ENCODE measurements at places on chromosomes 5 and 9.

- DNase-seq: no peak
Observed at GRCh38 chr9:15469862-15470261, 40.9 kb downstream of the PSIP1 start.

DNA sequence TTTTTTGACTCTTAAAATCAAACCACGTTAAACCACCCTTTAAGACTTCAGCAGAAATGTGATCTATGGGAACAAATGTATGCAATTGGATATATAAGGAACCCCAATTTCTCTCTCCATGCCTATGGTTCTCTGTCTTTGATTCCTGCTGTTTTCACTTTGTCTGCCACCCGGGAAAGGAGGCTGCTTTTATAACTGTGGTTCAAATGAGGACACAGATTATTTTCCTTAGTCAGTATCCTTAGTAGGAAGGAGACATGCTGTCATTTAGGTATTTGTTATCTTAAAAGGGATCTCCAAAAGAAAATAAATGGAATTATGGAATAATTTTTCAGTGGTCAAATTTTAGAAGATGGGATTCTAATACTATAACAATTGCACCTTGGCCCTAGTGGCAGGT is 176.1 kb upstream of the NREP start:
- DNase-seq: no peak

GRCh38 chr9:113886026-113886369 is 9.9 kb downstream of the ZNF618 start:
- no peak for DNase-seq

DNA sequence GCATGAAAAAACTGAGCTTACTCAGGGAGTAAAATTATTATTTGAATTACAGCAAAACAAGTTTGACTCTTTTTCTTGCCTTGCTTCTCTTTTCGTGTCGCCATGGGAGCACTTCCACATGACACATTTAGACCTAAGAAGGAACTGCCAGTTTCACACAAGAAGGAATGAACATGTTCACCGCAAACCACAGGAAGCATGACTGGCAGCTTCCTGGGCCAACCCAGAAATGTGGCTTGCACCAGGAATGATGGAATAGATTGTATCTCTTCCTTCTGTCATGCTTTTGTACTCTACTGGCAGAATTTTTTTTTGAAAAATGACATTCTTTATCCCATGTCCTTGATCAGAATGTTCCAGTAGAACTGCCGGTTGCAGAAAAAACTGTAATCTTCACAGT is 32.9 kb upstream of the MAN2A1 start:
- DNase-seq: peak; percentile 26

DNA sequence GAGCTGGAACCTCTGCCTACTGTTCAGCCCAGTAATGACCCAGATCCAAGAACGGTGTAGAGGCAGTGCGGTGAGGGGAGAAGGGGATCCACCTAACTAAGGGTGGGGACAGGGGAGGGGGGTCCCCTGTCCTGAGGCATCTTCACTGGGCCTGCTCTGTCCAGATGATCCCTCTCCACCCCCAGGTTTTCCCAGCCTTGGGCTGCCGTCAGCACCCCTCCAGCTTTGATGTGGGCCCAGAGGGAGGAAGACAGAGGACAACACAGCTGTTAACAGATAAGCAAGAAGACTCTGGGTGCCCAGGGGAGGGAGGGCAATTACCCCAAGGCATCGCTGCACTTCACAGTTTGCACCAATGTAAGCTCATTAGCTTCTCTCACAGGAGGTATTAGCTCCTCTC is 19.3 kb downstream of the BICD2 start:
- DNase-seq: no peak

DNA sequence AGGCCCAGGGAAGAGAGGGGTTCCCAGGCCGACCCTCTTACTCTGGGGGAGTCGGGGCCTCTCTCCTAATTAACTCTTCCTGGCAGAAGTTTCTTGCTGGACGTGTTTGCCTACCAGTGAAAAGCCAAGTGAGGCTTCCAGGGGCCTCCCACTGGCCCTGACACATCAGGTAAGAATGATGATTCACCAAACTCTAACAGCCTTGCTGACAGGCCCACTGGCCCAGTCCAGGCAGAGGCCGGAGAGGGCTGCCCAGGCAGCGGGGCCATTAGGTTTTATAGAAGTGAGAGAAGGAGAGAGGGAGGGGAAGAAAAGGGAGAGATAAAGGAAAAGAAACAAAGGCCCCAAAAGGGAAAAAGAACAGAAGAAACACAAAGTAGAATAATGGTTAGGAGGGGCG is 50.8 kb upstream of the FOXE1 start:
- DNase-seq: no peak

DNA sequence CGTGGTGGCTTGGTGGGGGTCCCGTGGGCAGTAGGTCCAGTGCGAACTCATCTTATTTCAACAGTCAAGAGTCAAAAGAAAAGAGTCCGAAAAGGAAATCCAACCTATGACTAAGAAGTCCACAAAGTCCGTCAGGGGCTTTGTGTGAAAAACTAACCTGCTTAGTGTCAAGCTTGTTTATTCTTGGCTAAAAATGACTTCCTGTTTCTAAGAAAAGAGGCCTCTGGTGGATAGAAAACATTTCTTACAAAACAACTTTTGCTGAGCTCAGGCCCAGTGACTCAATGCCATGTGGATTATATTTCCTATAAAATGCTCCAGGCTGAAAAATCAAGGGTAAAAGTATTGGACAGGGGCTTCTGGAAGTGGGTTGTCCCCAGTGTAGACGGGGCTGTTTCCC is 105.9 kb downstream of the GADD45G start:
- DNase-seq: no peak

DNA sequence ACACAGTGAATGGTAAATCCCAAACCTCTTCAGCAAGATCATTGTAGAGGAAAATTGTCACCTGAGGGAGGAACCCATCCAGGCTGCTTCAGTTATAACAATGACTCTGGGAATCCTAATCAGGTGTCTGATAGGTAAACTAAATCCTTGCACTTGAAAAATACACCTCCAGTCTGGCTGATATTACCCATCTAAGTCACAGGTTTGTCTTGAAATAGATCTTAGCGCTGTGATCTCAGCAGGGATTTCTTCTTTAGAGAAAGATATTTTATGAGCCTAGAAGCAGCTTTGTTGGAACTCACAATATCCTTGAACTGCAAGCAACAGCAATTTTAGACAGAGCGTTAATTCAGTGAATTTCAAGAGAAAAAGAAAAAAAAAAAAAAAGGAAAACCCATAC is 149.7 kb downstream of the SGCD start:
- DNase-seq: no peak

- no peak for DNase-seq
Observed at GRCh38 chr5:170361616-170362015, 27.6 kb downstream of the KCNMB1 start.

GRCh38 chr9:134014946-134015345 is 10.3 kb upstream of the BRD3OS start:
- DNase-seq: no peak

DNA sequence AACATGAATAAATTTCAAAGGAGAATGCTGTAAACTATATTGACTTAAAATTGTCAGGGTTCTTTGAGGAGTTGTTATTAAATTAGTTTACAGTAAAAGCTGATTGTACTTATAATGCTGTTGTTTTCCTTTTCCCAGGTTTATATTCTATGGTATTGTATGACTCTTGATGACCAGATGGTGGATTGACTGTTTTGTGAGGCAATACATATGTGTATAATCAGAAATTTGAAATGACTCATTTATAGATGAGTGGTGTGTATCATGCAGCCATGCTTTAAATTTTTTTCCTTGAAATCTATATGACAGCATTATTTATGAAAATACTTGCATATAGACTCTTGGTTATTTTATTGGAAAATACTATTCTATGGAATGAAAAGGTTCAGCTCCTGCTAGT is 195.3 kb downstream of the CNTLN start:
- DNase-seq: no peak

- DNase-seq: no peak
Observed at GRCh38 chr5:137366526-137366925, 132.6 kb downstream of the SPOCK1 start.

DNA sequence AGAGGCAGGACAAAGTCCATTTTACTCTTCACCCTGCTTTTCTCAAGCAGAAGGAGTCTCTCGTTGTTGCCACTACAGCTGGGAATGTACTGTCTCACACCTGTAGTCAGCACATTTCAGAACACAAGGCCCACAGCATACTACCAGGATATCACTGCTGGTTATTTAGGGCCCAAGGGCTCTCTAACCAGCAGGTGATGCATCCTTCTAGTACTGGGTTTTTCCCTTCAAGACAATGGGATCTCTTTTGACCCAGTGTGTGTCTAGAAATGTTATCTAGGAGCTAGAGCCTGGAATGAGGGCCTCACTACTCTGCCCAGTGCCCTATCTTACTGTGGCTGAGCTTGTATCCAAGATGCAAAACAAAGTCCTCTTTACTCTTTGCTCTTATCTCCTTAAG is 235.1 kb upstream of the PRR16 start:
- DNase-seq: no peak

DNA sequence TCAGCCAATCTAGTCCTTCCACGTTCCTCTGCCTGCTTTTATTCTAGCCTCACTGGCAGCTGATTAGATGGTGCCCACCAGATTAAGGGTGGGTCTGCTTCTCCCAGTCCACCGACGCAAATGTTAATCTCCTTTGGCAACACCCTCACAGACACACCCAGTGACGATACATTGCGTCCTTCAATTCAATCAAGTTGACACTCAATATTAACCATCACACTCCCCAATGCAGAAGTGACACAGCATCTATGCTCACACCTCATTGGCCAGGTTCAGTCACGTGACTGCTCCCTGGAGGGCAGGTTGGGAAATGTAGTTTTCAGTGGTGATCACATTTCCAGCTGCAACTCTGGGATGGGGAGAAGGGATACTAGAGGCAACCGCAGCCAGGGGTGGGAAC is 13.0 kb downstream of the SUSD3 start:
- no peak for DNase-seq

DNA sequence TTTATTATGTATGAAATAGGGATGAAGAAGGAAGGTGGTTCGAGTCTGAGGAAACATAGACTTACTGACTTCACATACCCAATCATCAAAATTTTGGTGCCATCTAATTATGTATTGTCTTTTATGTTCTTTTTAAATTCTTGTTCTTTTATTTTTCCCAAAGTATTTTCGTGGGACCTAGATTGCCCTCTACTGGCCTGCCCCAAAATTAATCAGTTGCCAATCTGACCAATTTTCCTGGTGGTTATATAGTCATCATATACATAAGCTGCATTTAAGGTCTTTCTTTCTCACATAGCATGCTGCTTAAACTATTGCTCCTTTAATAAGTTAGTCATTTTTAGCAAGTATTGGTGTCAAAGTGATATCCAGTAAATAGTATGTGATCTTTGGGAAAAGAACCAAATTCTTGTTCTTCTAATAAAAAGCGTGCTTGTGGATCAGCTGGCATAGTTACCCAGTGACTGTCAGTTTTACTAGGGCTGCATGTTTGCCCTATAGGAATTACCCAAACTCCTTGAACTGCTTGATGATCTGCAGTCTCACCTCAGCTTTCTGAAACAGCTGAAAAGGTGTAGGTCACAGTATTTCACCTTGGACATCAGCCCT is 223.5 kb downstream of the SH3GL2 start:
- DNase-seq: peak; percentile 9

- DNase-seq: peak; percentile 16
Observed at GRCh38 chr9:92970467-92970923, 23.2 kb downstream of the FGD3 start.

GRCh38 chr5:97245386-97245785 is 62.3 kb upstream of the RIOK2 start:
- DNase-seq: no peak
